ENCODE measurements at places on chromosomes 12 and 14. TPM values are rescaled to one million over a fixed set of nuclear protein-coding genes. Genes with fewer than 3 reads are reported as not detected.
A peak's percentile ranks its signal among the peaks of the same experiment; 100 is the strongest.

- no peak overlapping the region for H3K27ac ChIP-seq
- H3K36me3 ChIP-seq: no peaks in the 10 kb centered on the region
- no peak for DNase-seq
- H3K27me3 ChIP-seq: no peaks in the 10 kb centered on the region
Measured at GRCh38 chr14:65910108-65910786, 497.7 kb downstream of the FUT8 start.

GRCh38 chr12:110369992-110370391, 33.5 kb downstream of the ANAPC7 start:
- no peak overlapping the region for H3K27ac ChIP-seq
- no peak for DNase-seq
- H3K27me3 ChIP-seq: no peaks in the 10 kb centered on the region
- no peaks in the 10 kb centered on the region for H3K4me1 ChIP-seq

DNA sequence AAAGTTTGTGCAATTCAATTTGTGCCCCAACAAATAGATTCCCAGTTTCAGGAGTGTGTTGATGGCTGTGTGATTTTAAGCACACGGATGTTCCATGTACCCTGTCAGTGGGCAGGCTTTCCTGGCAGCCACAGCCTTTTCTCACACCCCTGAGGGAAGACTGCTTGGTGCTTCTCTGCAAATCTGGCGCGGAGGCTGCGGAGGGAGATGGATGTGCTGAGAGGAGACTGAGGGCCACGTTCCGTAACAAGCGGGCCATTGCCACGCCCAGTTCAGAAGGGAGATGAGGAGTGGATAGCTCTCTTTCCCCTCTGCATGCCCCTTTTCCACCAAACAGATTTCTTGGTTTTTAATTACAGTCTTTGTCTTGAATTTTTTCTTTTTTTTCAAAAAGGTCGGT, 89.1 kb downstream of the BEGAIN start:
- no peak for DNase-seq
- H3K36me3 ChIP-seq: no peaks in the 10 kb centered on the region
- H3K4me3 ChIP-seq: no peak overlapping the region
- H3K27ac ChIP-seq: no peak overlapping the region

- no peak overlapping the region for H3K27ac ChIP-seq
- H3K4me3 ChIP-seq: no peak overlapping the region
- H3K36me3 ChIP-seq: no peaks in the 10 kb centered on the region
- H3K27me3 ChIP-seq: no peaks in the 10 kb centered on the region
- DNase-seq: no peak
Measured at GRCh38 chr12:63163541-63163940, 12.5 kb upstream of the AVPR1A start.

DNA sequence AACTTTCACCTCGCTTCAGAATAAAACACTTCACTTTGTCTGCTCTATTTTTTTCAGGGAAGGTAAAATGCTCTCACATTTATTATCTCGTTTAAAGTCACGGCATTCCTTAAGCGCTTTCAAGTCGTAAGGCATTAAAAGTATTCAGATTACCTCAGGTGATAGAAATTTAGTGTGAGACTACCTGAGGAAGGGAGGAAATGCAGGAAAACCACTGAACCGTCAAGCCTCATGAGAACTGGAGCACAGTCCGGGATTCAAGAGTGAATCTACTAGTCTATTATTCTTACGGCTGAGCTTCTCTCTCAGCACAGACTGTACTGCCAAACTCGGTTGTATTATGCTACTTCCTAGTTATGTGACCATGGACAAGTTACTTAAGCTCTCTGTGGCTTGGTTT, 8.3 kb upstream of the PPFIBP1 start:
- no peak overlapping the region for H3K4me3 ChIP-seq
- no peaks in the 10 kb centered on the region for H3K27me3 ChIP-seq
- H3K36me3 ChIP-seq: no peaks in the 10 kb centered on the region
- DNase-seq: no peak

DNA sequence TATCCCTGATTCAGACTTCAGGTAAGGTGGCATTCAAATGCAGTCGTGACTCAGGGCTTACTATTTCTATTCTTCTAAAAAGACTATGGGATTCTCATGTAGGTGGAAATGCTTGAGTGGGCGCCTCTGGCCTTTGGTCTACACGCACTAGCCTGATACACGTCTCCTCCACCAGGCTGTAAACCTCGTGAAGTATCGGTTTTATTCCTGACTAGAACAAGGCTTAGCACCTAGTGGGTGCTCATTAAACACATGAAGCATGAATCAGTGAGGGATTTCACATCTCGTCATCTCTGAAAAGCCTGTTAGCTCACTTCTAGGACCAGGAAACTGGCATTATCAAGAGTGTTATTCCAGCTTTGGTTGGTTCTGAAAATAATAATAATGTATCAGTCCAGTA, 17.7 kb upstream of the HNF1A start:
- no peak overlapping the region for H3K27ac ChIP-seq
- H3K4me3 ChIP-seq: no peak overlapping the region
- H3K27me3 ChIP-seq: no peaks in the 10 kb centered on the region
- DNase-seq: no peak
- no peaks in the 10 kb centered on the region for H3K36me3 ChIP-seq

DNA sequence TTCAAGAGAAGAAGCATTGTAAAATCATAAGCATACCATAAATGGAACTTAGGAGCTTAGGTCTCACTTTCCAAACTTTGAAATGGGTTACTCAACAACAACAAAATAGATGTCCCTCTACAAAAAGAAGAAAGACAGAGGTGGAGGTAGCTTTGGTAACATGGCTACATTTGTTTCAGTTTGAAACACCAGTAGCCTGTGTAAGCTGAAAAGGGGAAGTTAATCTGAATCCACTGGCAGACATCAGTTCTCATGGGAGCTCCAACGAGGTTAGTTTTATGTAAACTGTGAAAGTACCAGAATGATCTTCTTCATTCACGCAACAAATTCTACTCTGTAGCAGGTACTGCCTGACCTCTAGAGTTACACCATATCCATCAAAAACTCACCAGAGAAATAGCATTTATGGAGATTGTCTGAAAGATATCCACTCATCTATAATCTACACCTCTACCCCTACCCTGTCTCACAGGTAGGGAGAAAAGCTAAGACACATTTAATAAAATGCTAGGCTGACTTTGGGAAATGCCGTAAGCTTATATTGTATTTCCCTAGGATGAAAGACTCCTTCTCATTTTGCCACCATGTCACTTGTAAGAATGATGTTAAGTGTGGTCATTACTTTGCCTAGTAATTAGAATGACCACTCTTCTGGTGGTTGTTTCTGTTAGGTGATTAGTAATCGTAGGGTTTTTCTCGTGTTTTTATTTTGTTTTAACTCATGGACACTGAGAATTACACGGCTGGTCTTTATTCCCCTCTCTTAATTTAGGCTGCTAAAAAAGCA, 224.1 kb downstream of the ASCL1 start:
- no peaks in the 10 kb centered on the region for H3K27me3 ChIP-seq
- no peaks in the 10 kb centered on the region for H3K36me3 ChIP-seq
- H3K27ac ChIP-seq: no peak overlapping the region
- DNase-seq: no peak
- H3K4me1 ChIP-seq: no peaks in the 10 kb centered on the region

- H3K4me1 ChIP-seq: no peaks in the 10 kb centered on the region
- no peak for DNase-seq
- H3K36me3 ChIP-seq: no peaks in the 10 kb centered on the region
- no peak overlapping the region for H3K27ac ChIP-seq
- H3K27me3 ChIP-seq: no peaks in the 10 kb centered on the region
Measured at GRCh38 chr12:126668538-126668937, 1598.4 kb upstream of the TMEM132C start.

GRCh38 chr12:3592856-3593625, 102.0 kb downstream of the PRMT8 start:
- no peaks in the 10 kb centered on the region for H3K27me3 ChIP-seq
- no peaks in the 10 kb centered on the region for H3K36me3 ChIP-seq
- H3K27ac ChIP-seq: no peak overlapping the region
- no peak overlapping the region for H3K4me3 ChIP-seq
- H3K4me1 ChIP-seq: no peaks in the 10 kb centered on the region

DNA sequence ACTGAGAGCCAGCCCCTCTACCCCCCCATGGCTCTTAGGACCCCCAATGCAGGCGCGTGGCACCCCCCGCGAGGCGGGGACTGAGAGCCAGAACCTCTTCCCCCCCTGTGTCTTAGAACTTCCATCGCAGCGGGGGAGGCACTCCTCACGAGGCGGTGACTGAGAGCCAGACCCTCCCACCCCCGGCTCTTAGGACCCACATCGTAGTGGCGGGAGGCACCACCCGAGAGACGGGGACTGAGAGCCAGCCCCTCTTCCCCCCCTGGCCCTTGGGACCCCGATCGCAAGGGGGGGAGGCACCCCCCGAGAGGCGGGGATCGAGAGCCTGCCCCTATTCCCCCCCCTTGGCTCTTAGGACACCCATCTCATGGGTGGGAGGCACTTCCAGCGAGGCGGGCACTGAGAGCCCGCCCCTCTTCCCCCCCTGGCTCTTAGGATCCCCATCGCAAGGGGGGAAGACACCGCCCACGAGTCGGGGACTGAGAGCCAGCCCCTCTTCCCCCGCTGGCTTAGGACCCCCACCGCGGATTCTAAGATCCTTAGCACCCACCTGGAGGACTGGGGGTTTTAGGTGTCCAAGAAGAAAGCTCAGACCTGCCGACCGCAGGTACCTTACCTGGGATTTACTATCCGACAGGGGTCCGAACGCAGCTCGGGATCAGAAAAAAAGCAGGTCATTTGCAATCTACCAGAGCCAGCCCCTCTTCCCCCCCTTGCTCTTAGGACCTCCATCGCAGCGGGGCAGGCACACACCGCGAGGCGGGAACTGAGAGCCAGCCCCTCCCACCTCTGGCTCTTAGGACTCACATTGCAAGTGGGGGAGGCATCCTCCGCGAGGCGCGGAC, 44.9 kb downstream of the DDX11 start:
- peaks cover 4% of the 10 kb centered on the region for H3K4me1 ChIP-seq
- no peak overlapping the region for H3K27ac ChIP-seq
- DNase-seq: no peak
- no peaks in the 10 kb centered on the region for H3K36me3 ChIP-seq

- no peak for DNase-seq
- no peak overlapping the region for H3K4me3 ChIP-seq
- no peaks in the 10 kb centered on the region for H3K4me1 ChIP-seq
- no peaks in the 10 kb centered on the region for H3K27me3 ChIP-seq
- H3K36me3 ChIP-seq: no peaks in the 10 kb centered on the region
Measured at GRCh38 chr12:126734296-126734695, 1532.7 kb upstream of the TMEM132C start.

GRCh38 chr14:66105815-66106214, 380.4 kb upstream of the CCDC196 start:
- H3K27ac ChIP-seq: no peak overlapping the region
- DNase-seq: peak; percentile 71
- H3K4me3 ChIP-seq: no peak overlapping the region

GRCh38 chr12:53977596-53978445, 3.1 kb upstream of the HOTAIR start:
- H3K27ac ChIP-seq: no peak overlapping the region
- no peaks in the 10 kb centered on the region for H3K4me1 ChIP-seq
- no peak for DNase-seq
- H3K27me3 ChIP-seq: peaks cover 84% of the 10 kb centered on the region

DNA sequence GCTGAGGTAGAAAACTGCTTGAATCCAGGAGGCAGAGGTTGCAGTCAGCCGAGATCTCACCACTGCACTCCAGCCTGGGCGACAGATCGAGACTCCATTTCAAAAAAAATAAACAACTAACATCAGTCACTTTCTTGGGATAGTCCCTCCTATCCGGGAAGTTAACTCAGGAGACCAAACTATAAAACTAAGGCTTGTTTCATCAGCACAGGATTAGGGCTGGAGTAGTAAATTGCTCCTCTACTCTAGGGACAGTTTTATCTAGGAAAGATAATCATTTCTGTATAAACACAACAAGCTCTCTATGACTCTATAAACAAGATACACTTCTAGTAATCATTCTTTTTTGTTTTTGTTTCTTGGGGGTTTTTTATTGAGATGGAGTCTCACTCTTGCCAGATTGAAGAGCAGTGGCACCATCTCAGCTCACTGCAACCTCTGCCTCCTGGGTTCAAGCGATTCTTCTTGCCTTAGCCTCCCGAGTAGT, 11.7 kb downstream of the RPS26 start:
- H3K27me3 ChIP-seq: no peaks in the 10 kb centered on the region
- no peak overlapping the region for H3K27ac ChIP-seq
- no peaks in the 10 kb centered on the region for H3K36me3 ChIP-seq
- no peak overlapping the region for H3K4me3 ChIP-seq
- H3K4me1 ChIP-seq: no peaks in the 10 kb centered on the region

DNA sequence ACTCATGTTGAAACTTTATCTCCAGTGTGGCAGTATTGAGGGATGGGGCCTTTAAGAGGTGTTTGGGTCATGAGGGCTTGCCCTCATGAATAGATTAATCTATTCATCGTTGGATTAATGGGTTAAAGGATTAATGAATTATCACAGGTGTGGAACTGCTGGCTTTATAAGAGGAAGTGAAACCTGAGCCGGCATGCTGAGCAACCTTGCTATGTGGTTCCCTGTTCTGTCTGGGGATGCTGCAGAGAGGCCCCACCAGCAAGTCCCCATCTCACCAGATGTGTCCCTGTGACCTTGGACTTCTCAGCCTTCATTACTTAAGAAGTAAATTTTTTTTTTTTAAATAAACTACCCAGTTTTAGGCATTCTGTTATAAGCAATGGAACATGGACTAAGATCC, 109.6 kb downstream of the DYRK2 start:
- DNase-seq: no peak
- no peaks in the 10 kb centered on the region for H3K4me1 ChIP-seq
- no peaks in the 10 kb centered on the region for H3K27me3 ChIP-seq
- H3K4me3 ChIP-seq: no peak overlapping the region
- H3K27ac ChIP-seq: no peak overlapping the region

DNA sequence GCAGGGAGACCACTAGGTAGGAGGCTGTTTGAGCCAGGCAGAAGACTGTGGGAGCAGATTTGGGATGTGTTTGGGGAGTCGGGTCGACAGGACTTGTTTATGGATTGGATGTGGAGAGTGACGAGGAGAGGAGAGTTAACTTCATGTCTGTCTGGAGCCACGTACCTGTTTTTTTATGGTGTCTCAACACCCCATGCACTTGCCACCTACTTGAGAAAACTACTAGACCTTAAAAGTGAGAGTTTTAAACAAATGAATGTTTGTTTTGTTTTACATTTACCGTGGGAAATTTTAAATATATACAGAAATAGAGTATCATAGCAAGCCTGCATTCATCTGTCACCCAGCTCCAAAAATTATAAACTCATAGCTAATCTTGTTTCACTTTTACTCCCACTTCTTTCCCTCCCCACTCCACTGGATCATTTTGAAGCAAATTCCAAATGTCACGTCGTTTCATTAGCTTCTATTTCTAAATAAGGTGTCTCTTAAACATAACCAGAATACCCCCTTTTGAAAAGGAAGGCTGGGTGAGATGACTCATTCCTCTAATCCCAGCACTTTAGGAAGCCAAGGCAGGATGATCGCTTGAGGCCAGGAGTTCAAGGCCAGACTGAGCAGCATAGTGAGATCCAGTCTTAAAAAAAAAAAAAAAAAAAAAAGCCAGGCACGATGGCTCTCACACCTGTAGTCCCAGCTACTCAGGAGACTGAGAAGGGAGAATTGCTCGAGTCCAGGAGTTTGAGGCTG, 136.2 kb downstream of the ANO6 start:
- H3K27me3 ChIP-seq: no peaks in the 10 kb centered on the region
- H3K4me3 ChIP-seq: no peak overlapping the region
- H3K36me3 ChIP-seq: no peaks in the 10 kb centered on the region
- DNase-seq: no peak

Gene RFX4
- not detected for total RNA-seq

Gene RASSF9
- total RNA-seq: 2.3 TPM

Gene NFATC4
- total RNA-seq: 88.5 TPM

Gene KRT71
- not detected for total RNA-seq

Gene CLEC12A
- not detected for total RNA-seq

Gene NYNRIN
- 42.8 TPM for total RNA-seq

Gene OR6J1
- not detected for total RNA-seq

Gene TPH2
- total RNA-seq: not detected

Gene BATF
- not detected for total RNA-seq

Gene CCDC38
- total RNA-seq: not detected

Gene ALX1
- total RNA-seq: 3.4 TPM

Gene JPH4
- total RNA-seq: not detected
